ENCODE measurements at places on chromosomes 13 and 19. TPM values are rescaled to one million over a fixed set of nuclear protein-coding genes. Genes with fewer than 3 reads are reported as not detected.

Gene ZNF790
- total RNA-seq, result 8.6 TPM

Gene FBXO27
- total RNA-seq, result 22.7 TPM

Gene NCAN
- total RNA-seq, result 1.9 TPM

Gene PSG6
- not detected for total RNA-seq

Gene TMPRSS9
- 0.57 TPM for total RNA-seq

Gene PRKACA
- 48.0 TPM for total RNA-seq

Gene DLEU7
- total RNA-seq, result 3.6 TPM

Gene SLC17A7
- 2.1 TPM for total RNA-seq

Gene PEG3
- total RNA-seq, result 0.27 TPM

Gene PCP2
- total RNA-seq, result 0.85 TPM

Gene ZNF665
- 5.7 TPM for total RNA-seq

Gene IGFL3
- total RNA-seq, result not detected

Gene ANGPTL8
- total RNA-seq, result not detected

Gene CEACAM8
- not detected for total RNA-seq

Gene SLC10A2
- total RNA-seq, result not detected

Gene LNX2
- 9.6 TPM for total RNA-seq

Gene MEIOSIN
- total RNA-seq, result 0.11 TPM

Gene FZR1
- total RNA-seq, result 43.6 TPM

Gene LHB
- not detected for total RNA-seq

Gene ZNF723
- not detected for total RNA-seq

Gene ACP7
- 0.11 TPM for total RNA-seq

Gene PSG1
- not detected for total RNA-seq

Gene CILP2
- 10.6 TPM for total RNA-seq

Gene COG3
- 17.0 TPM for total RNA-seq

Gene VSIG10L
- 14.1 TPM for total RNA-seq

Gene METTL21C
- total RNA-seq, result not detected

Gene TTC9B
- total RNA-seq, result not detected

Gene GJB2
- not detected for total RNA-seq

Gene TCF3
- 350 TPM for total RNA-seq

Gene PCDH20
- total RNA-seq, result 1.3 TPM

Gene CCDC70
- not detected for total RNA-seq

Gene MARCHF2
- total RNA-seq, result 27.5 TPM

Gene SIAH3
- total RNA-seq, result 0.09 TPM

Gene TUBB4A
- total RNA-seq, result 18.5 TPM

Gene IGFL1
- not detected for total RNA-seq

Gene COQ8B
- 55.6 TPM for total RNA-seq

Gene PRR36
- total RNA-seq, result 31.0 TPM

Gene FAM32A
- 62.2 TPM for total RNA-seq

Gene DLL3
- 23.9 TPM for total RNA-seq

Measured in WTC11 (cell line).